NB4 (cell line): ENCODE measurements at places on chromosomes 1 and 21.

DNA sequence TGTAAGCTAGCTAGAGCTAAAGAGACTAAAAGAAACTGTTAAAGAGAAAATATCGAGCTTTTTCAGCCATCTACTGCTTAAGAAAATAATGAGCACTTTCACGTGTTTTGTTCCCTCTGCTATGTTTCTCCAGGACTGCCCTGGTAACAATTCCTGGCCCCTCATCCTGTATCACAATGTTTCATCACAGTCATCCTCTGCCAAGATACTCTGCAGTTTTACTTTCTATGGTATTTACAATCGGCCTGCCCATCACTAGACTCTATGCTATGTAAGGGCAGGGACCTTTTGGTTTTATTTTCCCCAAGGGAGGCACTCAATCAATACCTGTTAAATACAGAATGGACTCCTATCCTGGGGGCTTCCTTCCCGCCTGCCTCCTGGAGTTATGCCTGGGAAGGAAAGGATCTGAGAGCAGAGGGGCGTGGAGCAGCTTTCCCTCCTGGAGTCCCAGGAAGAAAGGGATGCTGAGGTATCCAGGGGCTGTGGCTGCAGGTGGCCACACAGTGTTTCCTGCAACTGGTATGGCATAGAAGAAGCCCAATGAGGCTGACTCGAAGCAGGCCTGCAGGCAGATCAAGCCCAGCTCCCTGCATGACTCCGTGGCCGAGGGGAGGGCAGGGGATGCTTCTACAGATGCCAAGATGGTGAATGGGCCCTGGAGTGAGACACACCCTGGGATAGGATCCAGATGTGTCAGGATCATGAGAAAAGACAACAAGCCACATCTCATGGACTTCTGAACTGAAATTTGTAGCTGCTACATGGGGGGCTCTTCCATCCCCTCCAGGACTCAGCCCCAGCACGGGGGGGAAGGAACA lies 52.9 kb downstream of the MATN1 start:
- DNase-seq: no peak

DNA sequence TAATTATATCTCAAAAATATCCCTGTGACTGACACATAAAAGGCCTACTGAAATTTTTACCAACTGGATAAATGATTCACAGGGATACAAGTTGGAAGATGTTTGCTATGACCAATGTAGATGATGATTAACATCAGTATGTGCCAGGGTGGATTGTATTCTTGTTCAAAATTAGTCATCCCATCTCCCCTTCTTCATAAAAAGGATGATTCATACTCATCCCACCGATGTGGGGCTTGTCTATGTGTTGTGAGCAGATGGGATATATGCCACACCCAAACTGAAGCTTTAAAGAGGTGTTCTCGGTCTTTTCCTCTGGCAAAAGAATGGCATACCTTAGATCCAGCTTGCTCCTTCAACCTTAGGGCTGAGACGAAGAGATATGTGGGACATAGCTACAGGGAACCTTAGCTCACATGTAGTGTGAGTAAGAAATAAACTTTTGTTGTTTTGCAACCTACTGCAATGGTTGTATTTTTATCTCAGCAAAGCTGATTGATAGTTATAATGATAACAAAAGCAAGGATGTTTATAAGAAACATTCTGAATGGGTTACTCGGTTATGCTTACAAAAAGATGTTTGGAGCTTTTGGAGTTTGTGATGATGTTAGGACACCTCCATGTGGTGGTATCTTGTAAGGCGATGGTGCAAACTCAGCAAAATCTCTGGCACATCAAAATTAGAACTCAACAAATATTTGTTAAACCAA lies 29.4 kb downstream of the SPATA17 start:
- DNase-seq: peak; percentile 7

GRCh38 chr21:44013380-44014088 lies 1.4 kb downstream of the TRAPPC10 start:
- DNase-seq: peak; percentile 83

- DNase-seq: peak; percentile 74
These were observed 2.9 kb downstream of the IFI6 start for GRCh38 chr1:27668808-27669723.

DNA sequence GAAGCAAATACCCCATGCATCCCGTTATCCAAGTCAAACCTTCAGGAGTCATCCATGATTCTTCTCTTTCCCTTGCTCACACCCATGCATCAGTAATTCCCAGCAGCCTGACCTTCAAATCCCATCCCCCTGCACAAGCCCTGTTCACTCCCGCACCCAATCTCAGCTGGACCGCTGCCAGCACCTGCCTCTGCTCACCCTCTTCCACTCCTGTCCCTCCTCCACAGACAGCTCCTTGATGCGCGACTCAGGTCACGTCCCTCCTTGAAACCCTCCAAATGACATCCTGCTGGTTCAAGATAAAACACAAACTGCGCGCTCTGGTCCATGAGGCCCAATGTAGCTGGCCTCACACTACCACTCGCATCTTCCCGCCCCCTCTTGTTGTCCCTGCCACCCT lies 43.4 kb upstream of the MPZL1 start:
- no peak for DNase-seq

- no peak for DNase-seq
These were observed 50.4 kb upstream of the CXADR start for GRCh38 chr21:17462276-17462981.

DNA sequence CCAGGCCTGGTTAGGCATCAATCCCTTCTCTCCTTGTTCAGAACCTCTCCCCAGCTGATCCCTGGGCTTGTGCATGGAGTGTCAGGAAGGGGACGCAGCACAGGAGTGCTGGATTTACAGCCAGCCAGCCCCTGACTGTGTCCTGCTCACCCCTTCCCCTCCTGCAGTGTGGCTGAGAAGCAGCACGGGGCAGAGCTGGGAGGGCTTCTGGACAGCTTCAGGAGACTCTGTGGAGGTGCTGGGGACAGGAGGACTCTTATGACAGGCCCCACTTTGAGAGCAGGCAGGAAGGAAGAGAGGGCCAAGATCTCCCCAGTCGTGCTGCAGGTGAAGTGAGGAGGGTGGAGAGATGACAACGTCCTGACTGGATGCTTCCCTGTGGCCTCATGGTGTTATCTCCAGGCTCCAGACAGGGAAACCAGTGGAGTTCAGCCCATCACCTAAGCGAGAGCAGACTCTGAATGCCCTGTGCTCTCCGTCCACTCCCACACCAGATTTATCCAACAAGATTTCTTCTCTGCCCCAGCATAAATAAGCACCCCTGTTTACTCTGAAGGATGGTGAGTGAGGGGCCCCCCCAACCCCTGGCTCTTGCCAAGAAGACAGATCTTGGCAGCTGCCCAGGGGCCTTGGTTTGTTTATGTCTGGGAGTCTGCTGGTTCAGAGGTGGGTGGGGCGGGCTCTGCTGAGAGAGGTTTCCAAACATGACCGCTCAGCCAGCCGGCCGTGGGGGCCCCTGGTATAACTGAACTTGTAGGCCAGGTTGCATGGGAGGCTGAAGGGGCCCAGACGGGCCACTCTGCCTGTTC lies 21.3 kb downstream of the TMCC2 start:
- DNase-seq: no peak

GRCh38 chr1:229557913-229558414 lies 543 bp downstream of the ABCB10 start:
- DNase-seq: peak; percentile 64

- DNase-seq: peak; percentile 77
These were observed 2.6 kb downstream of the SLAMF8 start for GRCh38 chr1:159829273-159829634.

DNA sequence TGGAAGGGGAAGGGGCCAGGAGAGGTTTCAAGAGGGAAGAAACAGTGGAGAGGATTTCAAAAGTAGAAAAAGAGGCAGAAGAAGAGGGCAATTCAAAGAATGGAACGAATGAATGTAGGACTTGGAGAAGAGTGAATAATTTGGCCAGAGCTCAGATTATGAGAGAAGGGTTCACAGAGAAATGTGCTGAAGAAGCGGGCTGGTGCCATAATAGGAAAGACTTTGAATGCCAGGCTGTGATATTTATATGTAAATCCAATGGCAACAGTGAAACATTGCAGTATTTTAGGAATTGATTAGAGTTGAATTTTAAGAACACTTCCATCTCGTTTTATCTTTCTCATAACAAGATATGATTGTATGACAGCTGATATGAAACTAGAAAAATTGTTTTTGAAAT lies 36.0 kb upstream of the ANGPTL7 start:
- DNase-seq: no peak

DNA sequence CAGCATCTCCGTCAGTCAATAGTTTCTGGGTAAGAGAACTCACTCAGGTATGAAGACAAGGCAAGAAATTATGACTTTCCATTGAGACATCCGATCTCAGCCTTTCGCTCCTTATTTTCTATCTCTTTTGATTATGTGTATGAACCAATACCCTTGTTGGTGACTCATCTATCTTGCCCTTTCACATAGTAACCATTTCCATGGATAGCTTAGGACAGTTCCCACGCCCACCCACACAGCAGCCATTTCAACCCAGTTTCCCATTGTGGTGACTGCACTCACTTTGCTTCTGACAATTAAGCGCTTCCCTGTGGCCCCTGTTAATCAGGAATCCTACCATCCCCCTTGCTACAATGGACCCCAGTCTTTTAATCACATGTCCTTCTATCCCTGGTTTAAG lies 210.6 kb upstream of the ADGRL2 start:
- DNase-seq: no peak

GRCh38 chr1:119209596-119210295 lies 69.3 kb upstream of the WARS2 start:
- no peak for DNase-seq

DNA sequence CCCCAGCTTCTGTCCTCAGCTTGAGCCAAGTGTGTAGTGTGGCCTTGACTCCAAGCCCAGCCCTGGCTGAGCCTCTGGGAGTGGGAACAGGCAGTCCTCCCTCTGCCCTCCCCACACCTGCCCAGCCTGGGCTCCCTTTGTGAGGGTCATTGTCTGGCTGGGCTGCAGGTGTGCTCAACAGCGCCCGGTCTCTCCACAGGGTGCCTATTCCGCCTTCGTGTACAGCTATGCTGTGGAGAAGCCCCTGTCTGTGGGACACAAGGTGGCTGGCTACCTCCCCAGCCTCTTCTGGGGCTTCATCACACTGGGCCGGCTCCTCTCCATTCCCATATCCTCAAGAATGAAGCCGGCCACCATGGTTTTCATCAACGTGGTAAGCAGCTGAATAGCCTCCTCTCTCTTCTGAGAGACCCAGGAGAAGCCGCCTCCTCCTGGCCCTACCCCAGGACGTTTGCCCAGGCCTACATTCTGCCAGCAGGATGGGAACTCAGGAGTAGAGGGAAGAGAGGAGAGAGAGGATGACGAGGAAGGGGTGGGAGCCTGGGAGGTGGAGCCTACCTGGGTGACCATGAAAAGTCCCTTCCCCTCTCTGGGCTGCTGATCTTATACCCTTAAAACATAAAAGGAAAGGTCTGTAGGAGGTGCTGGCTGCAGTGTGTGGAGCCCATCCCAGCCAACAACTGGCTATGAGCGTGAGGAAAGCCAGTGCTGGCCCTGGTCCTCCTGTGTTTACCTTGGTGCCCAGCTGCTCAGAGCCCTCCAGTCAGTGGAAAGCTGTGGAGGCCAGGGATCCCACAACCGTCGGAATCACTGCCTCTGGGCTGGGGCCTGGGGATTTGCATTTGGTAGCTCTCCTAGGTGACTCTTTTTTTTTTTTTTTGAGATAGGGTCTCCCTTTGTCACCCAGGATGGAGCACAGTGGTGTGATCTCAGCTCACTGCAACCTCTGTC lies 45.7 kb downstream of the ELK4 start:
- no peak for DNase-seq

DNA sequence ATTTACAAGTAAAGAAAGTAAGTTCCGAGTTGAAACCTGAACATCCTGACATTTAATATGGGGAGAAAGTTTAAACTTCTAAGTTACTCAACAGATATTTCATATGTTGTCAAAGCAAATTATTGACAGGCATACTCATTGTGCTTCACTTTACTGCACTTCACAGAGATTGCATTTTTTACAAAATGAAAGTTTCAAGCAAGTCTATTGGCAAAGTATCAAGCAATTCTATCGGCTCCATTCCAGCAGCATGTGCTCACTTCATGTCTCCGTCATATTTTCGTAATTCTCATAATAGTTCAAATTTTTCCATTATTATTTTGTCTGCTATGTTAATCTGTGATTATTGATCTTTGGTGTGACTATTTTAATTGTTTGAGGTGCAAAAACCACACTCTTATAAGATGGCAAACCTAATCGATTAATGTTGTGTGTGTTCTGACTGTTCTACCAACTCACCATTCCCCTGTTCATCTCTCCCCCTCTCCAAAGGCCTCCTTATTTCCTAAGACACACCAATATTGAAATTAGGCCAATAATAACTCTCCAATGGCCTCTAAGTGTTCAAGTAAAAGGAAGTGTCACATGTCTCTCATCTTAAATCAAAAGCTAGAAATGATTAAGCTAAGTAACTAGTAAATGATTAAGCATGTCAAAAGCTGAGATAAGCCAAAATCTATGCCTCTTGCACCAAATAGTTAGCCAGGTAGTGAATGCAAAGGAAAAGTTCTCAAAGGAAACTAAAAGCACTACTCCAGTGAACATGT lies 68.2 kb upstream of the BCL9 start:
- no peak for DNase-seq

GRCh38 chr1:240965581-240966091 lies 353.7 kb upstream of the GREM2 start:
- no peak for DNase-seq

- no peak for DNase-seq
These were observed 410.7 kb downstream of the SMYD3 start for GRCh38 chr1:246096356-246096755.

GRCh38 chr1:20574686-20575540 lies 14.0 kb upstream of the CDA start:
- peak; percentile 86 for DNase-seq

GRCh38 chr1:23283667-23284602 lies 60.1 kb downstream of the HNRNPR start:
- DNase-seq: no peak

GRCh38 chr21:45378258-45378966 lies 26.6 kb upstream of the COL18A1 start:
- DNase-seq: no peak

GRCh38 chr1:177171536-177172123 lies 872 bp downstream of the BRINP2 start:
- no peak for DNase-seq

- DNase-seq: no peak
These were observed 9.5 kb downstream of the CTSK start for GRCh38 chr1:150798525-150798924.

DNA sequence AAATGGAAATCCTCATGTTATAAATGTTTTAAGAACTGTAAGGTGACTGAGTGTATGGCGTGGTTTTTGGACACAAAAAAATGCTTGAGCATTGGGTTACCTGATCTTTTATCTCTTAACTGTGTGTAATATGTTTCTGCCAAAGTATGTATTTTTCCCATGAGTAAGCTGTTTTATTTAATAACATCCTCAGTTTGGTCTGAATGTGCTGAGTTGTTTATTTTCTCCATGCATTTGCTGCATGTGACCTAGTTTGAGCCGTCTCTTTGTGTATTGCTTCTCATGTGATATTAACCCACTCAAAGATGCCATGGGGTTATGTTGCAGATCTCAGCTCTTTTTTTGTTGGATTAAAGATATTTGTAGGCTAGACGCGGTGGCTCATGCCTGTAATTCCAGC lies 6.1 kb upstream of the LYPLA2 start:
- DNase-seq: no peak

GRCh38 chr21:45845770-45846090 lies 135.8 kb upstream of the COL6A1 start:
- no peak for DNase-seq

- no peak for DNase-seq
These were observed 9.6 kb upstream of the SPRR2F start for GRCh38 chr1:153122831-153123421.

GRCh38 chr1:199394856-199395255 lies 632.7 kb upstream of the NR5A2 start:
- DNase-seq: no peak

GRCh38 chr1:224498574-224499170 lies 64.1 kb upstream of the WDR26 start:
- DNase-seq: no peak
